Activated CD8-positive, alpha-beta memory T cell treated with anti-CD3 and anti-CD28 coated beads for 1 hour (primary cell): ENCODE measurements at places on chromosomes 11 and 22.

DNA sequence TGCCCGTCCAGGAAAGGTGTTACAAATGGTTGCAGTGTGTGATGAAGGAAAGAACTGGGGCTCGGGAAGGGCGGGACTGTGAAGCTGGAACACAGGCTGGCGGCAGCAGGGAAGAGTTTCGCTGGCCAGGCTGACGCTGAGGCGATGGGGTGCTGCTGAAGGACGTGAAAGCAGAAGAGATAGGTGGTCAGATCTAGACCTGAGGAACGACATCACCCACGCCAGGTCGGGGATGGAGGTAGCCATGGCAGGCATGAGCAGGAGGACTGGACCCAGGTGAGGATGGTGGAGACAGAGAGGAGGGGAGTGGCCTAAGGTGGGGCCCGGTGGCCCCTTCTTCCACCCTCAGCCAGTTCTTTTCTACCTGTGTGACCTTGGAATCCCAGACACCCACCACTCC is 9.1 kb downstream of the CDC42EP2 start:
- DNase-seq = no peak

DNA sequence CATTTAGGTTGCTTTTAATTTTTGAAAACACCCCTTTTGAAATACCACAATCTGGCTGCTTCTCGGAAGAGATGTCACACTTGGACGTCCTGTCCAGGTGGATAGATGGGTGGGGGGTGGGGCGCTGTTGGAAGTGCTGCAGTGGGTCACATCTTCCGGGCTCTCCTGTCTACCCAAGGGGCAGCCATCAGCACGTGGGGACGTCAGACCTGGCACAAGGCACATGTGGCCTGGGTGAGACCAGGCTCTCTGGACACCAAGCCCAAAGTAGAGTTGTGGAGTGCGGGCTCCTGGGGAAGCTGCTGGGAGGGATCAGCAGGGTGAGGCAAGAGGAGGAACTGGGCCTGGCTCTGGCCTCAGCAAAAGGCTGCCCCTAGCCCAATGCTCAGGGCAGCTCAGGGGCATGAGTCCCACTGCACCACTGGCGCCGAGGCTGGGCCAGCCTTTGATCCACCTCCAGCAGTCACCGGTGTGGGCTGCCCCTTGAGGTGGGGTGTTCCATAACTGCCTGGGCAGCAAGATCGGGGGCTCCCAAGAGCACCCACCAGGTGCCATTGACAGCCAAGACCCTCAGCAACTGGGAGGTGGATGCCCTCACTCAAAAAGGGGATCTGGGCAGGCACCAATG is 68.6 kb upstream of the CCND1 start:
- no peak for DNase-seq

DNA sequence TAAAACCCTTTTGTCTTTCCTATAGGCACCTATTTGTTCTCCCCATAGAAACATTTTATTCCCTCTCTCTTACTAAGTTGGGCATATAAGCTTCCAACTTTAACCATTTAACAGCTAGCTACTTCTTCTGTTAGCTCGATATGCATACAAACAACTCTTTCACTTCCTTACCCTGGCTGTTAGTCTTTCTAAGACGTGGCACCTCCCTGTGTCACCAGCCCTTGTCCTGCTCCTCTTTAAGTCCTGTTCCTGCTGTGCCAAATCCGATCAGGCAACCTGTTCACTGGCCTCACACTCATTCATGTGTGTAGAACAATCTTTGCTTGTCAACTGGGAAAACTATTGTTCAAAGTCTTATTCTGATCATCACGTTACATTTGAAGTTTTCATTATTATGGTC is 1376.1 kb upstream of the TENM4 start:
- DNase-seq = no peak

GRCh38 chr22:49554296-49554625 is 273.4 kb downstream of the BRD1 start:
- DNase-seq = no peak

GRCh38 chr11:78907636-78908035 is 333.0 kb upstream of the NARS2 start:
- DNase-seq = no peak

- no peak for DNase-seq
Observed at GRCh38 chr11:77030834-77031414, 3.3 kb upstream of the B3GNT6 start.

DNA sequence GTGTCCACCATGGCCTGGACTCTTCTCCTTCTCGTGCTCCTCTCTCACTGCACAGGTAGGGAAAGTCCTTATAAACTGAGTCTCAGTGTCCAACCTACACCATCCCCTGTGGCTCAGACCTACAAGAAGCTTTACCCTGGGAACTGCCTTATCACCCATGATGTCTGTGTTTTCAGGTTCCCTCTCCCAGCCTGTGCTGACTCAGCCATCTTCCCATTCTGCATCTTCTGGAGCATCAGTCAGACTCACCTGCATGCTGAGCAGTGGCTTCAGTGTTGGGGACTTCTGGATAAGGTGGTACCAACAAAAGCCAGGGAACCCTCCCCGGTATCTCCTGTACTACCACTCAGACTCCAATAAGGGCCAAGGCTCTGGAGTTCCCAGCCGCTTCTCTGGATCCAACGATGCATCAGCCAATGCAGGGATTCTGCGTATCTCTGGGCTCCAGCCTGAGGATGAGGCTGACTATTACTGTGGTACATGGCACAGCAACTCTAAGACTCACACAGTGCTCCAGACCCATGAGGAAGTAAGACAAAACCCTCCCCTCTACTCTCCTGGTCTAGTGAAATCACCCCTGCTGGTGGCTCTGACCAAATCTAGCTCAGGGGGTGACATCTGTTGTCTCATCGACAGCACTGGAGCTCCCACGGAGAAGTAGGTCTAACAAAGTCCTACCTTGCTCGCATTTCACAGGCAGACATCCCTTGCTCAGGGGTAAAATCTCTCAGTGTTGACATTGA is 74.3 kb downstream of the VPREB1 start:
- no peak for DNase-seq

DNA sequence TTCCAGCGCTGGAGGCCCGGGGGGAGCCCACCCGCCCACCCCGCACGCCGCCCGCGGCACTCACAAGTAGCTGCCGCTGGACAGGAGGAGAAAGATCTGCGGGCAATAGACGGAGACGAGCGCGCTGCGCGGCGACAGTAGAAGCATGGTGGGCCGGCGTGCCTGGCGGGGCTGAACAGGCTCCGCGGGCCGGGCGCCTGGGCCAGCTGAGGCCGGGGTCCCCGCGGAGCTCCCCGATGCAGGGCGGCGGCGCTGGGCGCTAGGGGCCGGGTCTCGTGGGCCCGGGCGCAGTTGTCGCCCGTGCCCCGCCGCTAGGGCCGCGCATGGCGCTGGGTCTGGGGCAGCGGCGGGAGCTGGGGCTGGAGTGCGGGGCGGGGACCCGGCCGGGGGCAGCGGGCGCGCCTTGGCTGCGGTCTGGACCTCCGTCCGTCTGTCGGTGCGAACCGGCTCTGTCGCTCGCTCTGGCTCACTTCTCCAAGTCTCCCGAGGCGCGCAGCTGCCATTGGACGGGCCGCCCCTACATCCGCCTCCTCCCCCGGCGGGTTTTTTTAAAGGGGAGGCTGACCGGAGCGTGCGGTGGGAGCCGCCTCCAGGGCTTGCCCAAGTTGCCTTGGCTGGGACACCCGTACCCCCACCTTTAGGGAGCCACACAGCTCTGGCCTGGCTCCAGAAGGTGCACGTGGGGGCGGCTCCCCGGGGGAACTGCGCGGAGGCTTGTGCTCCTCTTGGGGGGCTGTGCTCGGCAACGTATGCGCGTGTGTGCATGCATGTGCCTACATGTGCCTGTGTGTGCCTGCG is 4.7 kb downstream of the WNT7B start:
- DNase-seq = no peak

- DNase-seq = no peak
Observed at GRCh38 chr11:67495234-67496005, 9.7 kb downstream of the PITPNM1 start.

DNA sequence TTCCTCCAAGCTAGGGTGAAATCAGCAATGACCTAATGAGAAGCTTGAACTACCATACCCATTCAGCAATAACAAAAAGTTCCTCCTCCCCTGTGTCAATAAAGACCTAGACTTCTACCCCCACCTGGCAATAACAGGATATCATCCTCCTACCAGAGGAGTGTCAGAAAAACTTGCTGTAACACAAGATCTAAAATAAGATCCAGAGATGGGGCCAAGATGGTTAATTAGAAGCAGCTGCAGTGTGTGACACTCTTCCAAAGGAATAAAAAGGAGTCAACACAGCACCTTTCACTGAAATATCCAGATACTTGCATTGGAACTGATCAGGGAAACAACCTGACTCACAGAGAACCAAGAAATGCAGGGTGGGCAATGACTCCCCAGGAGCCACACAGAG is 84.4 kb upstream of the ARHGAP42 start:
- no peak for DNase-seq
